ENCODE measurements at places on chromosomes 7 and 10.

GRCh38 chr10:58514111-58514770, 1.6 kb downstream of the BICC1 start:
- no peak for DNase-seq

DNA sequence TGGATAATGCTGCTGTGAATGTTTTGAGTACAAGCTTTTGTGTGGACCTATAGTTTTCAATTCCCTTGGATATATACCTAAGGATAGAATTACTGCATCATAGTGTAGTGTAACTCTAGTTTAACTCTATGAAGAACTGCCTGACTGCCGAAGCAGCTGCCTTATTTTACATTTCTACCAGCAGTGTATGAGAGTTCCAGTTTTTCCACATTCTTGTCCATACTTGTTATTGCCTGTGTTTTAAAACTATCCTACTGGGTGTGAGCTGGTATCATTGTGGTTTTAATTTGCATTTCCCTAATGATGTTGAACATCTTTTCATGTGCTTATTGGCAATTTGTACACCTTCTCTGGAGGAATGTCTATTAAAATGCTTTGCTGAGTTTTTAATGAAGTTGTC, 15.7 kb downstream of the SEPTIN7 start:
- DNase-seq = no peak

GRCh38 chr7:22732556-22733126, 5.6 kb downstream of the IL6 start:
- no peak for DNase-seq

DNA sequence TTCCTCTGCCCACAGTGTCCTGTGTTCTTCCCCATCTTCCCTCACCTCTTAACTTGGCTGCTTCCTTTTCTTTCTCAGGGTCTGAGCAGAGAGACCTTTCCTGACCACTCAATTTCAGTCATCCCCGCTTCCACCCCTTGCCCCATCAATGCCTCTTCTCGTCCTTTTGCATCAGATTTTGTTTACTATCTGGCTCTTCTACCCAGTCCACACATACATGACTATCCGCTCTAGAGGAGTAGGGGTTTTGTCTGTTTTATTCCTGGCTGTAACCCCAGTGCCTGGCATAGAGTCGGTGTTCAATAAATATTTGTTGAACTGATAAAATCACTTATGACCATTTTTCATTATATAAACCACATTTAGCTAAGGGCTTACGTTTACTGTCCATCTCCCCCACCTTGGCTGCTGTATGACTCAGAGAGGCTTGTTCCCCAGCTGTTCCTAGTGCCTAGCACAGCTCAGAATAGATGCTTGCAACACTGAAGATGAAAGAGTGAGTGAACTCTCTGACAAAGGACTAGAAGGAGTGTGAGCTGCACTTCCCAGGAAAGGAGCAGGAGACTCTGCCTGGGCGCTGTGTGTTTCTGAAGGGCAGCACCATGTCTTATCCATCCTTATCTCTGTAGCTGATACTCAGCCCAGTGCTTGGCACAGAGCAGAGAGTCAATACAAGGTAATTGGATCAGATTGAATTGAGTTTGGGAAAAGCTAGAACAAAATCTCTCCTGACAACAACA, 21.9 kb downstream of the ARID5B start:
- no peak for DNase-seq

DNA sequence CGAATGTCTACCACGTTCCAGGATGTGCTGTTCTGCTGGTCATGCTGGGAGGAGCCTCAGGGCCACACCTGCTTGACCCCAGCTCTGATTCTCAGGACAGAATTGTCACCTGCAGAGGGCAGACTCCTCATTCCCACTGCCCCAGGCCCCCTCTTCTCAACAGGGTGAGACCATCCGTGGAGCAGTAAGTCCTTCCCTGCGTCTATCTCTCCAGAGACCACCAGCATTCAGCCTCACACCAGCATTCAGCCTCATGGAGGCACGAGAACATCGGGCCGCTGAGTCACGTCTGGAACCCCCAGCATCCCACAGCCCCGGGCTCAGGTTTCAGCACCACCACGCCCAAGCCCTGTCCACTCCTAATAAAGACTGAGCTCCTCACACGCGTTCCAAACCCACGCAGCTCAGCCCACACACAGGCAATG, 273.4 kb downstream of the DIP2C start:
- no peak for DNase-seq

DNA sequence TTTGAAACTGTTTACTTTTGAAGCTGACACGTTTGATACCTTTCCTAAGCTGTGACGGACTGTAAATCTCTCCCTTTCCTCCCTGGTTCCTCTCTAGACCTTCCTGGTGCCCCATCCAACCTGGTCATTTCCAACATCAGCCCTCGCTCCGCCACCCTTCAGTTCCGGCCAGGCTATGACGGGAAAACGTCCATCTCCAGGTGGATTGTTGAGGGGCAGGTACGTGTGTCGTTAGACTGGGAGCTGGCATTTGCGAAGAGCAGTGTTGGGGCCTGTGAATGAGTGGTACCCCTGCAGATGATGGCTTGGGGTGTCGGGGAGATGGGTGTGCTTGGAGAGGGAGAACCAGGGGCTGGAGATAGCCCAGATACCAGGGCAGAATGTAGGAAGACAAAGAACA, 602.7 kb upstream of the FOXK1 start:
- DNase-seq = no peak

DNA sequence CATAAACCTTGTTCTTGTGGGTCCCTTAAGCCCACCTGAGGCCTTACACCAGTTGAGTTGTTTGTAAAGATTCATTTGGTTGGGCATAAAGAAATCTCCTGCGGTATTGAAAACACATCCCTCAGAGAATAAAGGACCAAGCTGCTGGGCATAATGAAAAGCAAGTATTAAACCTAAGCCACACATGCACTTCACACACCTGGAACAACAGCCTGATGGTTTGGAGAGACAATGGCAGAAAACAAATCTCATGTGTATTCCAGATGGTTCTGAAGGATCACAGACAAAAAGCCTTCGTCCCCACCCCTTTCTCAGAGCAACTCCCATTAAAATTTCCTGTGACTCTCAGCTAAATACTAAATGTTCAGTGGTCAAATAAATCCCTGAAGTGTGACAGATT, 44.2 kb downstream of the FEZF1 start:
- DNase-seq = no peak

DNA sequence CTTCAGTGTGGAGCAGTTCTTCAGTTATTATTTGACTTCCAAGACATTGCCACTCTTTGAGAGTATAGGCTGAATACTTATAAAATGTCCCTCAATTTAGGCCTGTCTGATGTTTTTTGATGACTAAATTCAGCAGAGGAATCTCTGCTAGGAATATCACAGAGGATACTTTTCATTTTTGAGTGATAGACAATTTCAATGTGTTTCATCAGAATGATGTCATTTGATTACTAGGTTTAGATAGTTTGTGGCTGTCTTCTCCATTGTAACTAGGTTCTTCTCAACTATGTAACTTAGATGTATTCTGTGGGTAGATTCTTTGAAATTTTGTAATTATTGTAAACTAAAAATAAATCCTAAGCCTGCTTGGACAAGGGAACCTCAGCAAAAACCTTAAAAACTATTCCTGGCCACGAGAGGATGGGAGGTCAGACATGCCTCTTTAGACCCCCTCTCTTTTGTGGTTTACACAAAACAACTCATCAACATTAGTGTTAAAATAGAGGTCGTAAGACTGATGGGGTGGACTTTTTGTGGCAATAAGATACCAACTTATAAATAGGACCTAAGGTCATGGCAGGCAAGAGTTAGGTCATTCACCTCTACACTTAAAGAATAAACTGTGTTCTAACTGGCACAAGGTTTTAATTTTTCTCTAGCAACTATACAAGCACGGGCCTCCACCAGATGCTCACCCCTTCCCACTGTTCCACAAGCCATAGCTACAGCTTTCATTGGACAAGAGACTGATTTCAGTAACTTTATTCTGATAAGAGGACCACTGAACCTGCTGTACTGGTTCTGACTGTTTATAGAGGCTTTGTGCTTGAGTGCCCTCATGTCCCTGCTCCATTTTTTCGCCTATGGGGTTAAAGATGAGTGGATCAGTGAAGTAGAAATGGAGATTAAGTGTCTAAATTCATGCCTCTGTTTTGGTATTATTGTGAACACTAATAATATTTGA, 33.7 kb downstream of the CYP2C8 start:
- no peak for DNase-seq

DNA sequence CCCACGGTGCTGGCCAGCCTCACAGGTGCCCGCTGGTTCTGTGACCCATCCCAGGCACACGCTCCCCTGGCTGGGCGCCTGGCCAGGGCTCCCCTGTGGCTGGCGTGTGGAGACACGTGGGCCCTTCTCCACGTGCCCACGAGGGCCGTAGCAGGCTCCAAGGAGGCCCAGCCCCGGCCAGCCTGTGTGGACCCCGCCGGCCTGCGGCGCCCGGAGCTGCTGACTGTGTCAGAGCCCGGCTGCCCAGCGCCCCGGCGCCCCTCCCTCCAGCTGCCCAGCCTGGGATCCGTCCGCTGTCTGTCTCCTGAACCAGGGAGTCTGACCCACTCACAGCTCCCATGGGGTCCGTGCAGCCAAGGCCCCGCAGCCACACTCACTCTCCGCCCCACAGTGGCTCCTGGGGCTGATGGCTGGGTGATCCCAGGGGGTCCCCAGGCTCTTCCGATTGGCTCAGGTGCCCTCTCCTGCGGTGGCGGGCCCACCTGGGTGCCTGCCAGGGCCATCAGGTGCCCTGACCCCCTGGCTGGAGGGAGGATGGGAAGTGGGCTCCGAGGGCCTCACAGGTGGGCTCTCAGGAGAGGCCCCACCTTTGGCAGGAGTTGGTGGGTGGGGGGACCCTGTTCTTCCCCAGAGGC, 9.6 kb downstream of the TMEM184A start:
- DNase-seq = no peak

All from stimulated activated CD4-positive, alpha-beta T cell treated with anti-CD3 and anti-CD28 coated beads, TNF-alpha, amount 100 ng/mL, for 1 hour (primary cell).